ENCODE measurements at places on chromosomes 1 and 21. TPM values are rescaled to one million over a fixed set of nuclear protein-coding genes. Genes with fewer than 3 reads are reported as not detected.

DNA sequence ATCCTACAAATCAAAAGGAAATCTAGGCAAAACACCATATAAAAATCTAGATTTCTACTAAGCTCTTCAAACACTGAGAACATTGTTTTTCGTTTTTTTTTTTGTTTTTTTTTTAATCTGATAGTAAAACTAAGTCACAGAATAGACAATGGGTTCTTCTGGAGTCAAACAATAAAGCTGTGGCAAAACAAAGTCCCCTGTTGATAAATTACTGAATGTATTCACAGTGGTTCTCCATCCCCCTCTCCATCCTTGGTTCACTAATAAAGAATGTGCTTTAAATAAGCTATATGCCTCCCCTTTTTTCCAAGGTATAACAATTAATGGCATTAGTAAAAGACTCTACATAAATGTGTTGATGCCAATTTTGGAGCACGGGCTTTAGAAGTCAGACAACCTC lies 16.7 kb upstream of the ATP1B1 start:
- no peak for DNase-seq

- DNase-seq, result no peak
These were observed 110.0 kb downstream of the ASTN1 start for GRCh38 chr1:177054542-177054941.

- no peak for DNase-seq
These were observed 41.3 kb upstream of the PLA2G5 start for GRCh38 chr1:20028726-20029125.

GRCh38 chr1:185156288-185156853 lies 382 bp downstream of the TRMT1L start:
- DNase-seq, result no peak

- DNase-seq, result no peak
These were observed 9.3 kb downstream of the SLAMF7 start for GRCh38 chr1:160748181-160748877.

DNA sequence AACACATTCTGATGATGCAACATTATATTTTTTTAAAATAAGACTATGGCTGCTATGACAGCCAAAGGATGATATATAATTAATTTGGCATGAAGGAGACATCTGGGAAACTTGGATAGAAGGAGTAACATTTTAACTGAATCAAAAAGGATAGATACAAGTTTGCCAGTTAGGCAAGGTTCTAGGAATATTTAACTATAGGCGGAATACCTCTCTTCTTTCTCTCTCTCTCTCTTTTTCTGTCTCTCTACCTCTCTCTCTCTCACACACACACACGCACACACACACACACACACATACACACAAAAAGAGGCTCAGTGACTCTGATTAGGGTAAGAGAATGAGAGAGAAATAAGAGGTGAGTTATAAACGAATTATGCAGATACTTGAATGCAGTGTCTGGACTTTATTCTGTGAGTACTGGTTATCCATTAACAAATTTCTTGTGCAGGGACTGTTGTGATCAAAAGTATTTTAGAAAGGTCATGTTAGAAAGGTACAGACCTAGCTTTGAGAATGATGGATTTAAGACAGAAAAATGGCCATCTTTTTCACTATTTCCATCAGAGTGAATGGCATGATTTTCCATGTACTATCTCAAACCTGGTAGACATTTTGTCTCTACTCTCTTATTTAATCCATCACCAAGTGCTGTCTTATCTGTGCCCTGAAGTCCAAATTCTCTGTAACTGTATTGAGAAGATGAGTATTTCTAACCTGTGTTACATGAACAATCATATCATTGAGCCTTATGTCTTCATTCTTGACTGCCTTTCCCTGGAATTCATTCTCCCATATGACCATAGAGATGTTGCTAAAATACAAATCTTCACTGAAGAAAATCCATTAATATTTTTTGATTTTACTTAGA lies 1106.9 kb upstream of the ADGRL4 start:
- no peak for DNase-seq

DNA sequence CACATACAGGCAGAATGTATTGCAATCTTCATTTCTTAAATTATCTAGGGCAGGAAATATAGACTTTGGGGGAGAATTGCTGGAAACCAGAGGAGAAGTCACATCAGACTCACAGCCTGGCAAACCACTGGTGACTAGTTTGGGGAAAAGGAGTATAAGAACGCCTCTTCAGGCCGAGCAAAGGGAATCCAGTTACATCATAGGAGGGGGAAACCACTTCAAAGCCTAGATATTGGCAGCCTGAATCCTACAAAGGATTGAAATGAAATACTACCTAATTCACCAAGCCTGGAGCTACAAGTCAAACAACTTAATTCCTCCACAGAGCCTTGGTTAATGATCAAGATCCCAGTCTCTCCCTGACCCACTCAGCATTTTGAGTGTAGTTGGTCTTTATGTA lies 121.7 kb downstream of the SLC30A10 start:
- DNase-seq, result no peak

GRCh38 chr1:24481101-24481500 lies 21.5 kb upstream of the RCAN3 start:
- DNase-seq, result peak; percentile 62

GRCh38 chr1:153750026-153750995 lies 22.5 kb downstream of the INTS3 start:
- DNase-seq, result no peak

GRCh38 chr1:205774198-205775014 lies 876 bp downstream of the RAB29 start:
- peak; percentile 68 for DNase-seq

DNA sequence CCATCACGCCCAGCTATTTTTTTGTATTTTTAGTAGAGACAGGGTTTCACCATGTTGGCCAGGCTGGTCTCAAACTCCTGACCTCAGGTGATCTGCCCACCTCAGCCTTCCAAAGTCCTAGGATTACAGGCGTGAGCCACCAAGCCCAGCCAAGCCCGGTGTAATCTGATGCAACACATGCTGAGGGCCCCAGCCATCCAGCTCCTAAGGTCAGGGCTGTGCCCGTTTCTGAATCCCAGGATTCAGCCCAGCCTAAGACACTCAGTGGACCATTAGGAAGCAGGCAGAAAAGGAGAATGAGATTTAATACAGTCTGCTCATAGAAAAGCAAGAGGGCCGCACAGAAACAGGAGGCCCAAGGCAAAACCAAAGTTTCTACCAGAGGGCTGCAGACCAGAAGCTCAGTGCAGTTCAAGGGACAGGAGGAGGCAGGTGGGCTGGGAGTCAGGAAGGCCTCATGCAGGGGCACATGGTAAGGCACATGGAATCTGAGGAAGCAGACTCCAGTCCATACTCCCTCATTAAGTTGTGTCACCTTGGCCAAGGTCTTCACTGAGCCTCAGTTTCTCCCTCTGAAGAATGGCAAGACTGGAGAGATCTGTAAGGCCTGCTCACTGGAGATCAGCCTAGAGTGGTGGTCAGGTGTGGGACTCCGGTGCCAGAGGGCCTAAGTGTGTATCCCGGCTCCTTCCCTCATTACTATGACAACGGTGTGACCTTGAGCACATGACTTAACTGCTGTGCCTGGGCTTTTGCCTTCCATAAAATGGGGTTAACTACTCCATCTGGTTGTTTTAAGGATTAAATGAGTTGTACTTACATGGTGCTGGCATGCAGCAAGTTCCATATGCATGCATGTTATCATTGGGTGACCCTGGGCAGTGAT lies 2.4 kb upstream of the ADAM15 start:
- no peak for DNase-seq

DNA sequence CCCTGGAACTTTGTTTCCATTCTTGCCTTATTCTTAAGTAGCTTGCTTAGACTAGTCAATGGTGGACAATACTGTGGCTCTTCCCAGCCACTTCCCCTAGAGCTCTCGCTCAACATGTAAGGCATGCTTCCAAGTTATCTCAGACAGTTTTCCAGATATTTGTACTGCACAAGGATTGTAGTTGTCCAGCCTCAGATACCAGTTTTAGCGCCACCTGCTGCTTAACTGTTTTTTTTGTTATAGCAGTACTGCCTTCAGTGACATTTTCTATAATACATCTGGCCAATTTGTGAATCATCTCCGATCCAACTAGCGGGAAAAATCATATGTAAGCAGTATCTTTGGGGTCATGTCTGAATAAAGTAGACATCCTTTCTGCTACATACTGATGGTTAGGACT lies 346.7 kb upstream of the ADGRL4 start:
- peak; percentile 3 for DNase-seq

DNA sequence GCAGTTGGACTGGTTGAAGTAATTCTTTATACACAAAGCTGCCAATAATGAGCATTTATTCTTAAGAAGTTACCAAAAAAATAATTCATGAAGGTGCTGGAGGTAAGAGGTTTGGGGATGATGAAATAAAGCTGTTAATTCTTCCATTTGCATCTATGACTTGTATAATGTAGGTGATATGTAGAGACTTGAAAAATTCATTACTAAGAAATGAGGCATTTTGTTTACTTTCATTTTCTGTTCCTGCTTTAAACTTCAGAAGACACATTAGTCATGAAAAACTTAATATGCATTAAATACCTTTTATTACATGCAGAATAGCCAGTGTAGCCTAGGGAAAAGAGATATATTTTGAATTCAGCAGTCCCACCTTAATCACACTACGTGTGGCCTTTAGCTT lies 214.2 kb downstream of the SLC44A5 start:
- DNase-seq, result no peak

DNA sequence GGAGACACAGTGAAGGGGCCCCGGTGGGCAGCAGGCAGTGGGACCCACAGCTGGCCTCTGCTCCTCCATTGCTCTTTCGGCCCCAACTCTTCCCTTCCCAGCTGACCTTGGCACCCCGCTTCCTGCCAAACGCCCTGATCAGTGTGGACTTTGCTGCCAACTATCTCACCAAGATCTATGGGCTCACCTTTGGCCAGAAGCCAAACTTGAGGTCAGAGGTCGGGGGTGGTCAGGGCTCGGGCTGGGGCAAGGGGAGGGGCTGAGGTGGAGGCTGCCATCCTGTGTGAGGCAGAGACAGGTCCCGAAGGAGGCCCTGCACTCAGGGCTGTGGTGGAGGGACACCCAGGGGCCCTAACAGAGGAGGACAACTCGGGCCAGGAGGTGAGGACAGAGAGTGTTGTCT lies 13.7 kb downstream of the PODN start:
- DNase-seq, result no peak

DNA sequence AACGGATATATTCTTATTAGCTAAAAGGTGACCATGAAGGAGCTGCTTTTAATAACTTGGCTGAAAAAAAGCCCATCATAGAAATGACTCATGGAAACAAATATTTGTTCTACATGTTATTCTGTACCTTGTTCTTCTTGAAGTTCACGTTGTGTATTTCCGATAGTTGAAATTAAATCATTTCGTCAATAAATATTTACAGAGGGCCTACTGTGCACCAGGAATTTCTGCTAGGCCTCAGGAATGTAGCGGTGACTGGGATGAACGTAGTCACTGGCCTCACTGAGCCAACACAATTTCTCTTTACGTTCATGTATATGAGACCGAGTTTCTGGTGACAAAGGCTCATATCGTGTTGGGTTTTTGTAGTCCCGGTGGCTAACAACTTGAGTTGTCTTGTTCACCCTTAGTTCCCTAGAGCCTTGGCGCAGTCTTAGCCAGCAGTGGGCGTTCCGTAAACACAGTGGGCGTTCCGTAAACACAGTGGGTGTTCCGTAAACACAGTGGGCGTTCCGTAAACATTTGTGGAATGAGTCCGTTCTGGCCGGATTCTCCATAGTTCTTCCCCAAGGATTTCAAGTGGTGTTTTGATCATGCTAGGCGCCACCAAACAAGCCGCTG lies 53.2 kb upstream of the VAMP3 start:
- no peak for DNase-seq

- no peak for DNase-seq
These were observed 678.4 kb upstream of the ADAMTS5 start for GRCh38 chr21:27645285-27645684.

GRCh38 chr1:232305050-232305449 lies 324.9 kb downstream of the SIPA1L2 start:
- DNase-seq, result no peak

GRCh38 chr1:173421286-173421685 lies 55.8 kb upstream of the PRDX6 start:
- DNase-seq, result no peak

DNA sequence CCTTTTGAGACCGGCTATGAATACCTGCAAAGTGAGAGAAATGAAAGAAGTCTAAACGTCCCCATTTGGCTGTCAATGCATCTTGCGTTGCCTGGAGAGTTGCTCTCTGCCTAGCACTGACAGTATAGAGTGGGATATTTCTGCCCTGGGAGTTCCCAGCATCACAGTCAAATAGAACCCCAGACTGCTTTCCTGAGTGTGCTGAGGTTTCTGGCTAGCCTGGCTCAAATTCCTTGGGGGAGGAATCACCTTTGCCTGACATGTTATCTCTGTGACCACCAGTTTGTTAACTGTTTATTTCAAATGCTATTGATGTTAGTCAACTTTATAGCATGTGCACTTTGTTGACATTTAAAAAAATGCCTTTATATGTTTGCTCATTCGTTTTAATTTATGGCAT lies 212.0 kb upstream of the FAM78B start:
- DNase-seq, result no peak

GRCh38 chr1:170836141-170836540 lies 99.2 kb upstream of the MROH9 start:
- no peak for DNase-seq

- no peak for DNase-seq
These were observed 25.1 kb downstream of the AK4 start for GRCh38 chr1:65172936-65173690.

The PRSS38 gene
- total RNA-seq, result not detected

The MTARC2 gene
- total RNA-seq, result not detected

The HSD3B1 gene
- total RNA-seq, result not detected

The OR2G6 gene
- not detected for total RNA-seq

The AGT gene
- total RNA-seq, result not detected

The SGIP1 gene
- not detected for total RNA-seq

The GPR157 gene
- 2.3 TPM for total RNA-seq
